ENCODE measurements at places on chromosomes 7 and 10.

DNA sequence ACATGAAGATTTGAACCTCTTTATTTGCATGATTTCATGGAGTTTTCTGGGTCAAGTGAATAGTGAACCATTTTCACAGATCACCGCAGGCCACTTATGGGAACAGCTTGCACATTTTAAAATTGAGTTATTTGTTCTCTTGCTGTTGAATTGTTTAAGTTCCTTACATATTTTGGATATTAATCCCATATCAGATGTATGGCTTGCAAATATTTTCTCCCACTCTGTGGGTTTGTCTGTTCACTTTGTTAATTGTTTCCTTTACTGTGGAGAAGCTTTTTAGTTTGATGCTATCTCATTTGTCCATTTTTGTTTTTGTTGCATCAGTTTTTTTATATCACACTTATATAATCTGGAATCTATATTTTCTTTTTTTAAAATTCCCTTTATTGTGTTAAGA lies 14.1 kb upstream of the ZC3HAV1L start:
- no peak for DNase-seq

DNA sequence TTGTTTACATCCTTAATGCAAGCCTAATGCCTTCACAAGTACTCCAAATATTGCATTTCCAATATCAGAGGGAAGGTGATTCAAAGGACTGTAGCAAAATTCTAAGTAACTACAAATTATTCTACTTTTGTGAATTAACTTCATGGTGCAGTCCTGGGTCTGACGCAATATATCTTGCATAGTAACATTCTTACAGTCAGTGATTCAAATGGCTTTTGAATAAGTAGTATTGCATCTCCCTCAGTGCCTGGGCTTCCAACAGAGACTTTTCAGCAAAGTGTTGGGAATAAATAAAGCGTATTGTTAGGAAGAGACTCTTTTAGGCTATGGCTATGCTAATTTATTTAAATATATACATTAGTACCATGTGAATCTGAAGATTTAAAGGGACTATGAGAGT lies 564.7 kb upstream of the COBL start:
- no peak for DNase-seq

DNA sequence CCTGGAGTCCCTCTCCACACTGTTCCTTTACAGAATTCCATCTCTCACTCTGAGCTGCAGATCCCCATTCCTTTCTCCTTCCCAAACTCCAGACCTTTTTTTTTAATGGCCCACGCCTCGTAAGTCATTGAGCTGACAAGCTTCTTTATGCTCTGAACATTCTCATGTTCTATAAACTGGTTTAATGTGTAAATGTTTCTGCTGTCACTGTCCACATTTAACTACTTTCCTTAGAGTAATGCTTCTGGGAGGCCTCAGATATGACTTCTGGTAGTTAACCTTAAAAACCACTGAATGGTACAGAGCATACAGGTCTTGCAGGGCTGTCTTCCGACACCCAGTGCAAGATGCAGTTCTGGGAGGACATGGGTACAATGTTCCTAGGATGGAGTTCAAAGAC lies 71.1 kb upstream of the CAMK2B start:
- DNase-seq: no peak

GRCh38 chr10:99276848-99277486 lies 41.3 kb upstream of the HPSE2 start:
- DNase-seq: no peak

DNA sequence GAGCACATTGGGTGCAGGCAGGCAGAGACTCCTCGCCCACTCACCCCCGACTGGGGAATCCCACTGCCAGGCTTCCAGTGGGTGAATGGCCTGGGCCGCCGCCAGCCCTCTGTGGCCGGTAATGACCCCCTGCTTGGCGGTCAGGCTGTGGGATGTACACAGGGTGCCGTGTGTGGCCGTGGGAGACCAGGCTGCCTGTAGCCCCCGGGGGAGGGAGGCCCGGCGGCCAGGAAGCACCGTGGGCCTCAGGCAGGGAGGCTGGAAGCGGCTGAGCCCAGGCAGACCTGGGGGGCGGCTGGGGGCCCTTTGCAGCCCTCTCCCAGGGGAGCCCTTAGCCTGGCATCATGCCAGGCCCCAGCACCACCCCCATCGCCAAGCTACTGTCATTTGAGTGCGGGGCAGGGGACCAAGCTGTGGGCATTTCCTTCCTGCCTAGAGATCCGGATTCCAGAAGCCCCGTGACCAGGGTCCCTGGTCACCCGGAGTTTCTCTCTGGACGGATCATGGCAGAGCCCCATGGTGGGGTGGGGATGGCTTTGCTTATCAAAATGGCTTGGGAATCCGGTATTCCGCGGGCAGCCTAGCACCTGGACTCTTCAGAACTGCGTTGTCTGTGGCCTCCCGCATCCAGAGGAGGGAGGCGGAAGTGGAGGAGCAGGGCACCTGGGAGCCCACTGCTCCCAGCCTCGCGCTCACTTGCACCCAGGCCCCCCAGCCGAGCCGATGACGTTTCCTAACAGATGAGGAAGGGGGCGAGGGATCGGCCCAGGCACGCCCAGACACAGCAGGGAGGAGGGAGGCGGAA lies 1.1 kb downstream of the TTYH3 start:
- DNase-seq: no peak

DNA sequence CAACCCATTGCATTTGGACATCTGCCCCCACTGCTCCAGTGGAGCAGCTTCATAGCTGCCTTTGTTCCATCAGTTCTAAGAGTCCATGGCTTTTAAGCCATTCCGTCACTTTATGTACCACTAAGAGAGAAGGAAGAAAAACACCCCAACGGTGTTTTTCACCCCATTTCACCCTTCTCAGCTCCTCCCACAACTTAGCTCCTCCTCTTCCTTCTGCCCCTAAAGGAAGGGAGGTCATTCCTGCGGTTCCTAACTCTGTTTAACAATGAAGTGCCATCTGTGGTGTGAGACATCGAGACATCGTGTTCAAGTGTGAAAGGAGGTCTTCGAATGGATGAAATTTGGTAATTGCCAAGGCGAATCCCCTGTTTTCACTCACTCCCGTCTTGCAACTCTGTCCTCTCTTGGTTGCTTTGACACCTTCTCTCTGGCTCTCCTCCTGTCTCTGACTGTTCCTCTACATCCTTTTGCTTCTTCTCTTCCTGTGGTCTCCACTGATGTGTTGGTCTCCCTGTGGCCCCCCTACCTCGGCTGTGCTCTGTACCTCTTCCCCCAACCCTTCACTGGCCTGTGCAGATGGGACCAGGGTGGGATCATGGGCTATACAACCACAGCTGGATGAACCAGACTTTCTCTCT lies 23.0 kb downstream of the SMKR1 start:
- no peak for DNase-seq

DNA sequence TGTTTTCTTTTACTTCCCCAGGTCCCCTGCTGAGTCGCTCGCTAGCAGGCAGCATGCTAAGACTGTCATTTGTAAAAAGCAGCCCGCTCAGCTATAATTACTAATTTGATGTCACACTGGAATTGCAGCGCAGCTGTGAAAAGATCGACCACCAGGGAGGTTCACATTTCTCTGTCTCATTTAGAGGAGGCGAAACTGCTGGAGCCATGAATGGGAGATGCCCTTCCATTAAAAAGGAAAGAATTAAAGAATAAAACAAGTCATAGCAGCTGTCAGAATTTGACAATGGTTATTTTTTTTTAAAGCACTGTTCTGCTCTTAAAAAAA lies 153.5 kb downstream of the PIP4K2A start:
- DNase-seq: no peak

DNA sequence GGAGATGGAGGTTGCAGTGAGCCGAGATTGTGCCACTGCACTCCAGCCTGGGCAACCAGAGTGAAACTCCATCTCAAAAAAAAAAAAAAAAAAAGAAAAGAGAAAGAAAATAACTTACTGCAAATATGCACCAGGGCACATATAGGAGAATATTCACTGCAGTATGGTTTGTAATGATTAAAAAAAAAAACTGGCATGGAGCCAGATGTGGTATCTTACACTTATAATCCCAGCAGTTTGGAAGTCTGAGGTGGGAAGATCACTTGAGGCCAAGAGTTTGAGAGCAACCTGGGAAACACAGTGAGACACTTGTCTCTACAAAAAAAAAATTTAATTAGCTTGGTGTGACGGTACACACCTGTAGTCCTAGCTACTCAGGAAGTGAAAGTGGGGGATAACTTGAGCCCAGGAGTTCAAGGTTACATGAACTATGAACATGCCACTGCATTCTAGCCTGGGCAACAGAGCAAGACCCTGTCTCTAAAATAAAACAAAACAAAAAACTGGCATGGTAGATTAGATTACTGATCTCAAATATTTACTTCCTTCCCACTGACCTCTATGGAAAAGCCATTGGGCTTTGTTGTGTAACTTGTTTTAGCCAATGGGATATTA lies 85.6 kb downstream of the MICU1 start:
- no peak for DNase-seq

DNA sequence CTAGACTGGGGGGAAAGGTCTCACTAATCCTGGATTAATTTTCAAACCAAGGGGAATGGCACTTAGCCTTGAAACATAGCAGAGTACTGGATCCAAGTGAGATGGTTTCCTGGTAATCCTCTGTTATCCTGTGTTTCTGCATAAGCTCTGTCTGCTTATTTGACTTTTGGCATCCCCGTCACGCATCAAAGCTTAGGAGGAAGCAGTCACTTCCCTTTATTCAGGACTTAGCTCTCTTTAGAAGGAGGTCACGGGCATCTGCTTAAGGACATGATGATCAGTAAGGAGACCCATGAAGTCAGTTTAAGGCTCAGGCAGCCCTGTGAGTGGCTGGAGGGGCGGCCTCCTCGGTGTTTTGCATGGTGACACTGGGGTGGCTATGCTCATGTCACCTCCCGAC lies 30.0 kb downstream of the TSPAN15 start:
- DNase-seq: no peak

DNA sequence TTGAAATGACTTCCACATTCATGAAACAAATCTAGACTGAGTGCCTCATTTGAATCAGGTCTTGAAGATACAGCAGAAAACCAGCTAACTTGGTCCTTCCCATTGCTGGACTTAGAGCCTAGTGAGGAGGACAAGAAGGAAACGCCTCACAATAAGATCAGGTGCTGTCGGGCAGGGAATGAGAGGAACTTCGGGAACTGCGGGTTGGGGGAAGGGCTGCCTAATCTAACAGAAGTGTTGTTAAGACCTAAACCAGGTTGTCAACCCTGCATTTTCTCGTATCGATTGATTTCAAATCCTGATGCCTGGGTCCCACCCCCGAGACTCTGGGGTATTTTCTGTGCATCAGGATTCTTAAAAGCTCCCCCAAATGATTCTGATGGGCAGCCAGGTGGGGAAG lies 26.3 kb downstream of the MACROH2A2 start:
- no peak for DNase-seq

DNA sequence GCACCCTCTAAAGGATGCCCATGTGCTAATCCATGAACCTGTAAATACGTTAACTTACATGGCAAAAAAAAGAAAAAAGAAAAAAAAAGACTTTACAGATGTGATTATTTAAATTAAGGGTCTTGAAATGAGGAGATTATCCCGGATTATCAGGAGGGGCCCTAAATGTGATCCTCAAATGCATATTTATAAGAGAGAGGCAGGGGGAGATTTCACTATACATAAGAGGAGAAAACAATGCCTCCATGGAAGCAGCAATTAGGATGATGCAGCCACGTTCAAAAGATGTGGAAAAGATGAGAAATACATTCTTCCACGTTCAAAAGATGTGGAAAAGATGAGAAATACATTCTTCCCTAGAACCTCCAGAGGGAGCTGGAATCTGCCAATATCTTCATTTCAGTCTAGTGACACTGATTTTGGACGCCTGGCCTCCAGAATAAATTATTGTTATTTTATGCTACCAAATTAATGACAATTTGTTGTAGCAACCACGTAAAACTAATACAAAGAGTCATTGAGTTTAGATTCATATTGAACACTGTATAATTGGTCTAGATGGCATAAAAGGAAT lies 328.4 kb upstream of the GNAI1 start:
- DNase-seq: no peak

- no peak for DNase-seq
Measured at GRCh38 chr7:1125603-1125969, 34.4 kb downstream of the ZFAND2A start.

All from stimulated activated CD8-positive, alpha-beta memory T cell treated with anti-CD3 and anti-CD28 coated beads, Interleukin-4, amount 100 ng/mL, for 1 hour (primary cell).